ENCODE measurements at places on chromosomes 7 and 10. TPM values are rescaled to one million over a fixed set of nuclear protein-coding genes. Genes with fewer than 3 reads are reported as not detected.
A peak's percentile ranks its signal among the peaks of the same experiment; 100 is the strongest.

GRCh38 chr7:148924011-148924410 lies 39.9 kb upstream of the EZH2 start:
- no peak for DNase-seq
- no peak overlapping the region for H3K27ac ChIP-seq
- H3K4me1 ChIP-seq, result no peaks in the 10 kb centered on the region
- H3K27me3 ChIP-seq, result peaks cover 5% of the 10 kb centered on the region

DNA sequence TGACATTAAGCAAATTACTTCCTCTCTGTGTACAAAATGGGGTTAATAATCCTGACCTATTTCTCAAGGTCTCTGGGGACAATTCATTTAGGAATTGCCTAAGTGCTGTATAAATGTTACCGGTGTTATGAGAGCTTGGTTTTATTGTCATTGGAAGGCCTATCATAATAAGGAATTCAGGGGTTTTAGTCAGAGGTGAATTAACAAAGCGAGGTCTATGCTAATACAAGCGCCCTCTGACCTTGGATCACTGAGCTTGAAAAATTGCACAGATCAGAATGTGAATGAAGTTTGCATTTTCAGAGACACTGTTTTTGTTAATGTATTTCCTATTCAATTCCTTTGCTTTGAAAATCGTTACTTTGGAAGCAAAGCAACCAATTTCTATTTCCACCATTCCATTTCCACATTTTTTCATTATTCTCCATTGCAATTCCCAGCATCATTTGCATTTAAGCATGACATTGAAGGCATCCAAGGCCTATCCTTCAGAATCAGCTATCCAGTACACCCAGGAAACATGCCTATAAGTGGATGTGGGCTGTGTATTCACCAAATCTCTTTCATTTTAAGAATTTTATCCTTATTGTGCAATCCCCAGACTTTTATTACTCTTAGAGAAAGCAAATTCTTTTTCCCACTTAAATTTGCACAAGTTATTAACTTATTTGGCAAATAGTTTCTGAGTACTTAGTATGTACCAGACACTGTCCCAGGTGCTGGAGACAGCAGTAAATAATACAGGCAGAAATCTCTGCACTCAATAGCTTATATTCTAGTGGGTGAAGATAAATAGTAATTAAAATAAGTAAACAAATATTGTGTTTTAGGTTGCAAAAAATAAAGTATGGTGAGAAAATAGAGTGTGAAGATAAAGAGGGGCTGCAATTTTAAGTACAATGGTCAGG lies 133.1 kb downstream of the NRCAM start:
- DNase-seq, result no peak
- no peak overlapping the region for H3K27ac ChIP-seq
- no peak overlapping the region for H3K4me3 ChIP-seq
- no peaks in the 10 kb centered on the region for H3K27me3 ChIP-seq
- no peaks in the 10 kb centered on the region for H3K36me3 ChIP-seq

DNA sequence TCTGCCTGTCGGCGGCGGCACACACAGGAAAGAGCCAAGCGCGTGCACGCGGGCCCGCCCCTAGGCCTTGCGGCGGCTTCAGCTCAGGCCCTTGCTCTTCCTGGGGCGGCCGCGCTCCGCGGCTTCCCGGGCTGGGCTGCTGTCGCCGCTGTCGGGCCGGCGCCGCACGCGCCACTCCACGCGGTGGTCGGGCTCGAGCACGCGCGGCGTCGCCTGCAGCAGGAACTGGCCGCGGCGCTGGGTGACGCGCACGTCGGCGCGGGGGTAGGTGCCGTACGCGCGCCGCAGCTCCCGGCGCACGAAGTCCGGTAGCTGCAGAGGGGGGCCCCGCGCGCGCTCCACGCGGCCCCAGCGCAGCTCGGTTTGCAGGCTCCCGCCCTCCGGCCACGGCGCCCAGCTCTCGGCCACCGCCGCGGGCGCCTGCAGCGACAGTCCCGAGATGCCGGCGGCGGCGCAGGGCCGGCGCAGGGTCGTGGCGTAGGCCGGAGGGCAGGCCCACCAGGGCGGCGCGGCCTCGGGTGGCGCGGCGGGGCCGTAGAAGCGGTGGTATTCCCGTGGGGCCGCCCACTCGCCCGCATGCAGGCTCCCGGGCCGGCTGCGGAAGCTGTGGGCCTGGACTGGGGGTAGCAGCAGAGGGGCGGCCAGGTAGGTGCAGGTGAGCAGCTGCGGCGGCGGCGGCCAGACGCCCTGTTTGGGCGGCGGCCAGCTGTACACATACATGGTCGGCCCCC lies 804 bp downstream of the C10orf95 start:
- peak overlapping the region; percentile 90 for H3K4me3 ChIP-seq
- peaks cover 49% of the 10 kb centered on the region for H3K4me1 ChIP-seq

- no peak for DNase-seq
- H3K27me3 ChIP-seq, result no peaks in the 10 kb centered on the region
- no peaks in the 10 kb centered on the region for H3K4me1 ChIP-seq
- H3K4me3 ChIP-seq, result no peak overlapping the region
- H3K27ac ChIP-seq, result no peak overlapping the region
Observed at GRCh38 chr7:159064121-159064815, 80.4 kb downstream of the VIPR2 start.

DNA sequence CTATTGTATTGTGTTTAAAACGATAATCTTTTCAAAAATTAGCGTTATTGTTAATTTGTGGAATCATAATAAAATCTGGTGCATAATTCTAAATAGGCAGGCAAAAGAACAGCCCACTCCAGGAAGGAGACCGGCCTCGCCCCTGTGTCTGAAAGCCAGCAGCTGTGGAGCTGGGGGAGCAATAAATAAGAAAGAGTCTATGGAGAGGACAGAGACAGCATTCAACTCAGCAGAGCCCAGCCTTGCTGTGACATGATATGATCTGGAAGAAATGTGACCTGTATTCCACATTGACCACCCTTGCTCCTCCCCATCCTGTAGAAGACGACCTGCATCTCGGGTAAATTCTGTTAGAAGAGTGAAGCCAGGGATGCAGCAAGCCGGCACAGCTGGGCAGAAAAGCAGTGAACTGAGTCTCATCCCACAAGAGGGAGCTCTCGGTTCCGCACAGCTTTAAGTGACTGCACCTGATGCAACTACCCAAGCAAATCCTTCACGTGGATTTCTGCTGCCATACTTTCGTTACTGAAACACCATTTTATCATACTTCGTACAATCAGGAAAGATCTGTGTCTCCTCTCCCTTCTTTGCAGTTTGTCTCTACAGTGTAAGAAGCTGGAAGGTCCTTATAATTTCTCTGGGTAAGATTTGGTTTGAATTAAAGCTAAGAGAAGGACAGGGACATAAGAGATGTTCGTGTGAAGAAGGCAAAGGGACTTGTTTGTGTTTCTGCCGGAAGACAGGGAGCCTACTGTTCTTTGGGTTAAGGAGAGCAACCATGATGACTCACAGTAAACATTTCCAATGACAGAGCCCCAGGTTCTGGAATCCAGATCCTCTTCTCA lies 427.1 kb downstream of the GPAM start:
- no peaks in the 10 kb centered on the region for H3K27me3 ChIP-seq
- no peak overlapping the region for H3K4me3 ChIP-seq
- DNase-seq, result no peak
- H3K36me3 ChIP-seq, result no peaks in the 10 kb centered on the region

The DYNC1I1 gene
- not detected for total RNA-seq
